WTC11 (cell line): ENCODE measurements at places on chromosomes 3 and 15. TPM values are rescaled to one million over a fixed set of nuclear protein-coding genes. Genes with fewer than 3 reads are reported as not detected.

The TGM4 gene
- not detected in 3 replicates for total RNA-seq

The ARL6IP5 gene
- 28.4 to 30.8 TPM (median 29.9 TPM) in 3 replicates for total RNA-seq

- DNase-seq, result peak; percentile 28
- H3K27ac ChIP-seq, result peak overlapping the region; percentile 97
- H3K4me3 ChIP-seq, result peak overlapping the region; percentile 53
- no peaks in the 10 kb centered on the region for H3K27me3 ChIP-seq
- no peaks in the 10 kb centered on the region for H3K36me3 ChIP-seq
Observed at GRCh38 chr3:100073714-100074307, 40.5 kb downstream of the FILIP1L start.

The PLA2G4E gene
- 0.02 TPM in 1 of 3 replicates, not detected in the others for total RNA-seq

GRCh38 chr3:45546716-45547701 is 47.5 kb upstream of the LIMD1 start:
- peak; percentile 79 for DNase-seq
- no peak overlapping the region for H3K27ac ChIP-seq
- H3K4me1 ChIP-seq, result no peaks in the 10 kb centered on the region

GRCh38 chr3:159380891-159381290 is 579.0 kb downstream of the MFSD1 start:
- no peak for DNase-seq
- H3K4me3 ChIP-seq, result no peak overlapping the region
- H3K27ac ChIP-seq, result no peak overlapping the region
- 0 out of 2 replicates have a peak, but pooled peaks cover 2% of the 10 kb centered on the region for H3K36me3 ChIP-seq

DNA sequence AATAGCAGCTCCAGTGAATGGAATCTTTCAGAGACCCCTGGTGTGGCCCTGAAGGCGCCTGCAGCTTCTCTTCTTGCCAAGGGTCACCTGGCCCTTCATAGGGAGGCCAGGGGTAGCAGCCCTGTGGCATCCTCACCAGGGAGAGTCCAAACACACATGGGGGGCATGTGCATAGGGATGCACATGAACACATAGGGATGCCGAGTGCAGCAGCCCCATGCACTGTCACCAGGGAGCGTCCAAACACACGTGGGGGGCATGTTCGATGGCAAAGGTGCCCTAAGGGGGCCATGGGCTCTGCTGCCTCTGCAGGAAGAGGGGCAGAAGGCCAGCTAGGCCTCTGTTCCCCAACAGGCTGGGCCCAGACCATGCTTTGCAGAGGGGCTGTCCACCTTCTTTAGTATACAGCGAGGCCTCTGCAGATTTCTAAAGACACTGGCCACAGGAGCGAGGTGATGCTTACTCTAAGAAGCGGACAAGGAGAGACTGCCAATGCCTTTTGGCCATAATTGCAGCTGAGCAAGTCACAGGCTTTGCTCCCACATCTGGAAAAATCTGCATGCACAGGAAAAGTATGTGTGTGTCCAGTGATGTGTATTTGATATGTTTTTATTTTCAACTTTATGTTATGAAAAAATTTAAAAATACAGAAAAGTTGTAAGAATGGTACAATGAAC is 21.0 kb downstream of the ANAPC13 start:
- no peak for DNase-seq
- H3K36me3 ChIP-seq, result no peaks in the 10 kb centered on the region
- H3K4me3 ChIP-seq, result peak overlapping the region; percentile 47; the same call in 1 of the 2 replicates
- H3K27me3 ChIP-seq, result no peaks in the 10 kb centered on the region
- H3K27ac ChIP-seq, result peak overlapping the region; percentile 84; the same call in 1 of the 2 replicates
- peaks cover 37% of the 10 kb centered on the region for H3K4me1 ChIP-seq

The OR5K3 gene
- not detected in 3 replicates for total RNA-seq

The CPN2 gene
- 0.09 to 0.14 TPM in 2 of 3 replicates, not detected in the other for total RNA-seq

The SSUH2 gene
- total RNA-seq, result 0.44 to 0.94 TPM (median 0.57 TPM) in 3 replicates

DNA sequence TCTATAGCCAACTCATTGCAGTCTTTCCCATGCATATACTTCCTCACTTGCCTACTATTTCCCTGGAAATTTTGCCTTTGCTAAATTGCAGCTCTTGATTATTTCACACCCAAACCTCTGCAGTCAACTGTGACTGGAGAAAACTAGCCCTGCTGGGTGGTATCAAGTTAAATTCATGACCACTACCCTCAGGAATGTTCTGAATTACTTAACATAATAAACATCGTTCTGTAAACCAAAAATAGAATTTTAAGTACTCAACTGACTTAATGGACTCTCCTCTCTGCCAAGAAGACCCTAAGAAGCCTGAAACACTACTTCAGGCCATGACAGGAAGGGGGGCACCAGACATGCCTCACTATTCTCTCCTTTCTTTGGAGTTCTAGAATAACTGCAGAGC is 1278.0 kb upstream of the GBE1 start:
- DNase-seq, result no peak
- no peak overlapping the region for H3K4me3 ChIP-seq
- H3K36me3 ChIP-seq, result peaks cover 5% of the 10 kb centered on the region
- no peak overlapping the region for H3K27ac ChIP-seq
- peaks cover 8% of the 10 kb centered on the region for H3K4me1 ChIP-seq
- H3K27me3 ChIP-seq, result no peaks in the 10 kb centered on the region; the same call in 1 of the 2 replicates

- H3K27ac ChIP-seq, result peak within 1 kb of the TSS; percentile 92
- H3K36me3 ChIP-seq, result peaks cover 27% of the 10 kb centered on the region
Observed at GRCh38 chr15:64162869-64163658, at the start of gene PPIB. Gene PPIB, minus strand, starts transcription at chr15:64163022. Its CDS starts 36 bp downstream, at chr15:64162986.

The PIGZ gene
- 0.21 to 0.55 TPM (median 0.37 TPM) in 3 replicates for total RNA-seq

- H3K36me3 ChIP-seq, result no peaks in the 10 kb centered on the region
- H3K27me3 ChIP-seq, result no peaks in the 10 kb centered on the region
- no peak overlapping the region for H3K27ac ChIP-seq
- no peak overlapping the region for H3K4me3 ChIP-seq
Observed at GRCh38 chr3:50459785-50460184, 43.6 kb downstream of the CACNA2D2 start.

The ZIC1 gene
- 30.3 to 59.7 TPM (median 34.7 TPM) in 3 replicates for total RNA-seq

GRCh38 chr3:48039487-48040190 is 23.4 kb upstream of the MAP4 start:
- H3K36me3 ChIP-seq, result no peaks in the 10 kb centered on the region
- no peak overlapping the region for H3K4me3 ChIP-seq
- no peak for DNase-seq
- no peaks in the 10 kb centered on the region for H3K27me3 ChIP-seq
- H3K4me1 ChIP-seq, result peaks cover 23% of the 10 kb centered on the region

The HCLS1 gene
- 1.9 to 2.7 TPM (median 2.6 TPM) in 3 replicates for total RNA-seq

The CCDC54 gene
- not detected in 3 replicates for total RNA-seq

- H3K4me1 ChIP-seq, result peaks cover 18% of the 10 kb centered on the region
- H3K4me3 ChIP-seq, result peak overlapping the region; percentile 63
- peak; percentile 70 for DNase-seq
- peaks cover 54% of the 10 kb centered on the region for H3K27me3 ChIP-seq
Observed at GRCh38 chr3:42264399-42265058, 1.5 kb downstream of the CCK start.

GRCh38 chr15:90931575-90931827 is 848 bp downstream of the HDDC3 start:
- peaks cover 12% of the 10 kb centered on the region for H3K27me3 ChIP-seq
- H3K4me3 ChIP-seq, result peak overlapping the region; percentile 95
- no peak for DNase-seq
- H3K27ac ChIP-seq, result peak overlapping the region; percentile 95

GRCh38 chr3:41907330-41908073 is 54.4 kb downstream of the ULK4 start:
- no peaks in the 10 kb centered on the region for H3K4me1 ChIP-seq
- no peaks in the 10 kb centered on the region for H3K27me3 ChIP-seq
- H3K27ac ChIP-seq, result no peak overlapping the region
- H3K4me3 ChIP-seq, result no peak overlapping the region
- H3K36me3 ChIP-seq, result peaks cover 29% of the 10 kb centered on the region
- no peak for DNase-seq

DNA sequence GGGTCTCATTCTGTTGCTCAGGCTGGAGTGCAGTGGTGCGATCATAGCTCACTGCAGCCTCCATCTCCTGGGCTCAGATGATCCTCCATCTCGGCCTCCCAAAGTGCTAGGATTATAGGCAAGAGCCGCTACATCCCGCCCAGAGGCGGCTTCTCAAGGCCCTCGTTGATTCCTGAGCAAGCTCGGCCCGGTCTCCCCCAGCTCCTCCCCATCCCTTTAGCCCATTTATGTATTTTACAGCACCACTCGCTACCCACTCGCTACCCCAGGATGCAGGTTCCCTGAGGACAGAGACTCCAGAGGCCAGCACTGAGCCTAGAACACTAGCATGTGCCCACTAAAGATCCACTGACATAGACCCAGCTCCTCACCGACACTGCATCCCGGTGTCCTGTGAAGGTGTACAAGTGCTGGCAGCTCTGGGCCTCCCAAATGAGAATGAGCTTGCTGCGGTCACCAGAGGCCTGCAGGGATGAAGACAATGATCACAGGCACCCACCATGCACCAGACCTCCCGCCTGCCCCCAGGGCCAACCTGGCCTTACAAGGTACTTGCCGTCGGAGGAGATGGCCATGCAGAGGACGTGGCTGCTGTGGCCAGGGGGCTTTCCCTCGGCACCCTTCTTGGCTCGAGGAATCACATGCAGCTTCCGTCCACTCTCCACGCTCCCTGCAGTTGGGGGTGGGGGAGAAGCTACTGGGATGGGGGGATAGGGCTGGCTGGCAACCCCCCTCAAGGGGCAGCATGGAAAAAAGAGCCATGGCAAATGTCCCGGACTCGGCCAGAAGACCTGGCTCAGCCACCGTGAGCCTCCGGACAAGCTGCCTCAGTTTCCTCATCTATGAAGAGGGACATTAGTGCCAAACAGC is 5.6 kb downstream of the RRP9 start:
- H3K4me1 ChIP-seq, result peaks cover 10% of the 10 kb centered on the region
- H3K27me3 ChIP-seq, result no peaks in the 10 kb centered on the region
- no peak for DNase-seq
- H3K27ac ChIP-seq, result no peak overlapping the region
- H3K36me3 ChIP-seq, result peaks cover 60% of the 10 kb centered on the region

- no peaks in the 10 kb centered on the region for H3K4me1 ChIP-seq
- H3K4me3 ChIP-seq, result no peak overlapping the region
- no peak overlapping the region for H3K27ac ChIP-seq
- H3K36me3 ChIP-seq, result peaks cover 28% of the 10 kb centered on the region
- H3K27me3 ChIP-seq, result no peaks in the 10 kb centered on the region
- DNase-seq, result no peak
Observed at GRCh38 chr15:49015896-49016295, 30.4 kb downstream of the SECISBP2L start.

The NR2E3 gene
- 0.57 to 1.4 TPM (median 0.80 TPM) in 3 replicates for total RNA-seq

The CACNA2D2 gene
- total RNA-seq, result 22.0 to 23.4 TPM (median 22.3 TPM) in 3 replicates

The MBD4 gene
- total RNA-seq, result 31.4 to 36.9 TPM (median 33.0 TPM) in 3 replicates

- peaks cover 33% of the 10 kb centered on the region for H3K27me3 ChIP-seq
- no peak overlapping the region for H3K27ac ChIP-seq
- DNase-seq, result no peak
- peaks cover 9% of the 10 kb centered on the region; the same call in 1 of the 2 replicates for H3K4me1 ChIP-seq
- no peak overlapping the region; the same call in 1 of the 2 replicates for H3K4me3 ChIP-seq
Observed at GRCh38 chr3:13074006-13074375, 762 bp upstream of the IQSEC1 start.

The CCDC33 gene
- 5.6 to 10.6 TPM (median 6.1 TPM) in 3 replicates for total RNA-seq

- DNase-seq, result no peak
- no peaks in the 10 kb centered on the region for H3K4me1 ChIP-seq
- no peak overlapping the region for H3K27ac ChIP-seq
- H3K27me3 ChIP-seq, result no peaks in the 10 kb centered on the region; the same call in 1 of the 2 replicates
- peaks cover 18% of the 10 kb centered on the region for H3K36me3 ChIP-seq
Observed at GRCh38 chr3:33729993-33730392, 11.9 kb upstream of the CLASP2 start.

DNA sequence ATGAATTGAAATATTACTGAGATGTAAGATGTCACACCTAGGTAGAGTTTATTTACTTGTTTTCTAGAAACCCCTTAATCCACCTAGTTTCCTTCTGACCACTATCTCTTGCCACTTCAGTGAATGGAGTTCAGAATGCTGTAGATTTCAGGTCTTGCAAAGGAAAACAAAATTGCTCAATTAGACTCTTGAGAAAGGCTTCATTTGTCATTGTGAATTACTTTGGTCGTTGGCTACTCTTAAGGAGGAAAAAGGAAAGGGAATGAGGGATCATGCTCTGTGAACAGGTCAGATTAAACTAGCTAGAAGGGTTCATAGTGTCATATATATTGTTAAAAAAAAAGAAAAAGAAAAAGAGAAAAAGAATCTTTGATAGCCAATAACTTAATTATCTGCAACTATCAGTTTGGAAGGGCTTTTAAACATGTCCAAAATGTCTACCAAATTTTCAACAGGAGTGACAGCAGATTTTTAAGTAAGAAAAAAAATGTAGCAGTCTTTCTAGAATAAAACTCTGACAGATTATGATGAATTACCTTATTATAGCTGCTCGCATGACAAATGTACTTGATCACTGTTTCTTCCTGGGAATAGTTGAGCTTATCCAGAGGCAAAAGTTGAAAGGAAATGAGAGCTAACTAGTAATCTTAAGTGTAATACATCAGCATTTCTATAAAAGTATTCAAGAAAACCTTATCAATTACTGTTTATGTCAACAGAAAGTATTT is 543.5 kb downstream of the CADM2 start:
- no peaks in the 10 kb centered on the region for H3K36me3 ChIP-seq
- no peak for DNase-seq
- H3K27ac ChIP-seq, result no peak overlapping the region
- H3K4me1 ChIP-seq, result peaks cover 3% of the 10 kb centered on the region
- H3K27me3 ChIP-seq, result no peaks in the 10 kb centered on the region

GRCh38 chr3:126557761-126558160 is 971 bp downstream of the C3orf22 start:
- DNase-seq, result no peak
- H3K27ac ChIP-seq, result no peak overlapping the region
- no peaks in the 10 kb centered on the region for H3K36me3 ChIP-seq
- peaks cover 4% of the 10 kb centered on the region; the same call in 1 of the 2 replicates for H3K4me1 ChIP-seq
- no peaks in the 10 kb centered on the region; the same call in 1 of the 2 replicates for H3K27me3 ChIP-seq

- H3K4me3 ChIP-seq, result no peak overlapping the region
- no peak overlapping the region; the same call in 1 of the 2 replicates for H3K27ac ChIP-seq
- no peak for DNase-seq
- peaks cover 40% of the 10 kb centered on the region for H3K4me1 ChIP-seq
Observed at GRCh38 chr3:65935724-65936123, 103.0 kb downstream of the MAGI1 start.
